Activated T-cell treated with anti-CD3 and anti-CD28 coated beads for 1 hour (primary cell): ENCODE measurements at places on chromosomes 2 and 18.

GRCh38 chr2:42296226-42296625, 64.8 kb downstream of the COX7A2L start:
- no peak for DNase-seq

DNA sequence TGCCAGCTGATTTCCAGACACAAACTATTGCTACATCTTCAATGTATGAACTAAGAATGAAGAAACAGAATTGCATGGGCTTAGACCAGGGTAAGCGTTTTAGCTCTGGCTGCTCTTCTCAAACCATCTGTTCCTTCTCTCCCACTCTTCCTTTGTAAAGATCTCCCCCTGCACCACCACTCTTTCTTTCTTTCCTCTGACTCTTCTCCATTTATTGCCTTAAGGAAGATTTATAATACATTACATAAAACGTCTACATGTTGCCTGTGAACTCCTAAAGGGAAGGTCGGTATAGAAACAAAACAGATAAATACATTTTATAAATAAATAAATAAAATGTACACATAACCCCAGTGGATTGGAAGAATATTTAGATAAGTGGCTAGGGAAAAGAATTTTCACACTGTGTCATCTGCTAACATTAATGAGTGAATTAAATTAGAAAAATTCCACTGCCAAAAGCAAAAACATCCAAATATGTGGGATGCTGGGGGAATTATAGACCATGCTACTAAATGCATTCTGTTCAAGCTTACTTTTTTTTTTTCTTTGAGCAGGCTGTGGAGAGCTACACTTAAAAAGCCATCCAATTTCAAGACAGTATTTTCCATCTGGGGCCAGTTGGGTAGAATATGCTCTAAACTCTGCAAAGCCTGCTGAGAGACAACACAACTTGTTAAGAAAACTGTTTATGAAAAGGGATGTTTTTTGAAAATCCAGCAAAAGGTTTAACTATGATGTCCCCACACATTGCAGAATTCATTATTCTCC, 41.5 kb downstream of the NCKAP5 start:
- no peak for DNase-seq

DNA sequence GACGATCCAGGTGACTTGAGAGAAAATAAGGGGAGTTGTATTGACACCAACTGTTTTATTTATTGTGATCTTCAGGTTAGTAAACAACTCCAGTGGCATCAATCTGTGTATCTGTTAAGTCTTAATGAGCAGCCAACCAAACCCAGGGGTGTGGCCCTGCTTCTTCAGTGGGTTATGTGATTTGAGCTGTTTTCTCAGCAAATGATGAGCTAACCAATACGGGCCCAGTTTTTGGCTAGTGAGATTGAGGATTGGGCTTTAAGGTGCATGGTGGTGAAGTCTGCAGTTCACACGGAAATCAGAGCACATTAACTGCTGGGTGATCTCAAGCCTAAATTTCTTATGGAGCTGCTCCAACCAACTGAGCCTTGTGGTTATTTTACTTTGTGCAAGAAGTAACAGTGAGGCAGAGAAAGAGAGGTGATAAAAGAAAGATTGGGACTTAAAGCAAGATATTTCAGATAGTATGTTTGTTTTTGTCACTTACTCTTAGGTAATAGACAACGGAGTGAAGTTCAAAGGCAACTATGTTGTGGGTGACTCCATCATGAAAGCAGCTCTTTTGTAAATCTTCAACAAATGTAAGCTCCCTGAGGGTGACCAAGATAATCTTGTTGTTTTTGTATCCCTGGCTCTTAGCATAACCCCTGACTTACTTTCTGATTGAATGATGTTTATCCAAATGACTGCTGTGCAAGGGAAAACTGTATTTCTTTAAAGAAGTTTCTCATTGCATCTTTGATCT, 2.4 kb downstream of the MTCL1 start:
- no peak for DNase-seq

- no peak for DNase-seq
Observed at GRCh38 chr2:2265747-2266279, 65.3 kb downstream of the MYT1L start.

- DNase-seq = no peak
Observed at GRCh38 chr2:177261116-177262060, 3.1 kb downstream of the NFE2L2 start.

DNA sequence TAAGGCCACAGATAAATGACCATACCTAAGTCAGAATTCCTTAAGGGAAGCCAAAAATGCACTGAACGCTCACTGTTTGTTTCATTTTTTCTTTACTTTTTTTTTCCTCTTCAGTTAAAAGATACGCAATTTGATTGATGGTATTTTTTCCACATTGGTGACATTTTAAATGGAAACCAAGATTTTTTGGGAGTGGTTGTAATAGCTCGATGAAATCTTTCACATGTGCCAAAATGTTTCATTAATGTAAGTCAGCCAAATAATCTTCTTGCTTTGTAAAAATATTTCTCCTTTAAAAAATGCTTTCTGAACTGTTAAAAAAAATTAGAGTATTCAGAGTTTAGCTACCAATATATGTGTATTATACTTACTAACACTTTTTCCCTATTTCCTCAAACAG, 339.8 kb downstream of the ZEB2 start:
- DNase-seq = no peak

- no peak for DNase-seq
Observed at GRCh38 chr18:58024139-58024538, 19.9 kb upstream of the NEDD4L start.

- DNase-seq = no peak
Observed at GRCh38 chr2:120739438-120740090, 3.9 kb downstream of the GLI2 start.

GRCh38 chr18:79763407-79763806, 34.3 kb upstream of the KCNG2 start:
- no peak for DNase-seq

GRCh38 chr2:133412694-133413093, 155.6 kb downstream of the NCKAP5 start:
- no peak for DNase-seq

DNA sequence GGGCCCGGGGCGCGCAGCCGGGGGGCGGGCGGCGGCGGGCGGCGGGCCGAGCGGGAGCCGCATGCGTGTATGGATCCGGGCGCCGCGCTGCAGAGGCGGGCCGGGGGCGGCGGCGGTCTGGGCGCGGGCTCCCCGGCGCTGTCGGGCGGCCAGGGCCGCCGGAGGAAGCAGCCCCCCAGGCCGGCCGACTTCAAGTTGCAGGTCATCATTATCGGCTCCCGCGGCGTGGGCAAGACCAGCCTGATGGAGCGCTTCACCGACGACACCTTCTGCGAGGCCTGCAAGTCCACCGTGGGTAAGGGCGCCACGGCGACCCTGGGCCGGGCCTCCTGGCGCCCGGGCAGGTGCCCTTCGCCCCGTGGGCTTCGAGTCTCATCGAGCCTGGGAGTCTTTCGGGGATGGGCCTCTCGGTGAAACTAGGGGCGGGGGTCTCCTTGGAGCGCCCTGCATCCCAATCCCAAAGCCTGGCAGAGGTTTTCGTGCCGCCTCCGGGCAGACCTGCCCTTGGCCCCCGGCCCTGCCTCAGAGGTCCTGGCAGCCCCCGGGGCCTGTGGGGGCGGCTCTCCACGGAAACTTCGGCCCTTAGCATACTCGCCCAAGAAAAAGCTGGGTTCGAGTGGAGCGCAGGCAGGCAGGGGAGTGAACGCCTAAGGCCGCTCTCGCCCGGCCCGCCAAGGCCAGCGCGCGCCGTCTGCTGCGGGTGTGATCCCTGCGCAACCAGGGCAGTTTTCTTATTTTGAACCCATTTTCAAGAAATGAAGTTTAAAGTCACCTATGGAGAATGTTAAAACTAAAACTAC, 622 bp downstream of the RAB12 start:
- DNase-seq = no peak

GRCh38 chr2:226600184-226600583, 199.4 kb downstream of the IRS1 start:
- DNase-seq = no peak

- no peak for DNase-seq
Observed at GRCh38 chr2:196384729-196385128, 213.4 kb upstream of the STK17B start.

DNA sequence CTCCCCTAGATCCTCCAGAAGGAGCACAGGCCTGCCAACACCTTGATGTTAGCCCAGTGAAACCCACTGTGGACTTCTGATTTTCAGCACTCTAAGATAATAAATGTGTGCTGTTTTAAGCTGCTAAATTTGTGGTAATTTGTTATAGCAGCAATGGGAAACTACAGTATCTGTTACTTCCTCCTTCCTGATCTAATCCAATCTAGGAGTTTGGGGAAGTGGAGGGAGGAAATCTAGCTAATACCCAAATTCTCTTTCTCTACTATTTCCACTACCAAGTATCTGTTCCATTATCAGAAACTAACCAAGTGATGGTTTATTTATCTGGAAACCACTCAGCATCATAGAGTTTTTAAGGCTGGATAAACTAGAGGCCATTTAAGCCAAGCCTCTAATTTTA, 64.9 kb downstream of the AFF3 start:
- DNase-seq = no peak

- no peak for DNase-seq
Observed at GRCh38 chr2:134395779-134396178, 141.9 kb downstream of the MGAT5 start.

- no peak for DNase-seq
Observed at GRCh38 chr2:169320561-169320960, 41.8 kb downstream of the LRP2 start.

DNA sequence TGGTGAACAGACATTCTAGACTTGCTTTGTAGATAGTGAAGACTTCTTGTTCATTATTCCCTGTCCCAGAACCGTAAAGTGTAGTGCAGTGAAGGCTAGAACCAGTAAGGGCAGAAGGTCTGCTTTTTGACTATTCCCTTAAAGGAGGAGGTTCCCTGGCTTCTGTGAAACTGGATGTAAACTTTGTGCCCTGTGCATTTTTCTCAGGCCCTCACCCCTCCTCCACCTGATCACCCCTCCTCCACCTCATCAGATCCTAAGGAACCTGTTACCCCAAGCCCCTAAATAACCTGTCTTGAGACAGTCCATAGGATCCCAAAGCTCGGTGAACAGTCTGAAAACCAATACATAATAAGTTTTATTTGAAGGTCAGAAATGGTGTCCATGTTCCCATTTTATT, 33.7 kb downstream of the SFT2D3 start:
- DNase-seq = no peak

GRCh38 chr2:48589170-48589767, 28.4 kb upstream of the GTF2A1L start:
- no peak for DNase-seq

GRCh38 chr18:77022556-77022955, 110.0 kb downstream of the MBP start:
- DNase-seq = no peak

GRCh38 chr2:105886029-105886454, 141.3 kb downstream of the NCK2 start:
- DNase-seq = no peak

- DNase-seq = no peak
Observed at GRCh38 chr2:73376681-73377080, 9.0 kb upstream of the ALMS1 start.

- no peak for DNase-seq
Observed at GRCh38 chr2:2182551-2183071, 148.5 kb downstream of the MYT1L start.

GRCh38 chr2:38178556-38179419, 102.8 kb upstream of the CYP1B1 start:
- DNase-seq = no peak

GRCh38 chr2:185347445-185347844, 391.2 kb upstream of the FSIP2 start:
- no peak for DNase-seq

DNA sequence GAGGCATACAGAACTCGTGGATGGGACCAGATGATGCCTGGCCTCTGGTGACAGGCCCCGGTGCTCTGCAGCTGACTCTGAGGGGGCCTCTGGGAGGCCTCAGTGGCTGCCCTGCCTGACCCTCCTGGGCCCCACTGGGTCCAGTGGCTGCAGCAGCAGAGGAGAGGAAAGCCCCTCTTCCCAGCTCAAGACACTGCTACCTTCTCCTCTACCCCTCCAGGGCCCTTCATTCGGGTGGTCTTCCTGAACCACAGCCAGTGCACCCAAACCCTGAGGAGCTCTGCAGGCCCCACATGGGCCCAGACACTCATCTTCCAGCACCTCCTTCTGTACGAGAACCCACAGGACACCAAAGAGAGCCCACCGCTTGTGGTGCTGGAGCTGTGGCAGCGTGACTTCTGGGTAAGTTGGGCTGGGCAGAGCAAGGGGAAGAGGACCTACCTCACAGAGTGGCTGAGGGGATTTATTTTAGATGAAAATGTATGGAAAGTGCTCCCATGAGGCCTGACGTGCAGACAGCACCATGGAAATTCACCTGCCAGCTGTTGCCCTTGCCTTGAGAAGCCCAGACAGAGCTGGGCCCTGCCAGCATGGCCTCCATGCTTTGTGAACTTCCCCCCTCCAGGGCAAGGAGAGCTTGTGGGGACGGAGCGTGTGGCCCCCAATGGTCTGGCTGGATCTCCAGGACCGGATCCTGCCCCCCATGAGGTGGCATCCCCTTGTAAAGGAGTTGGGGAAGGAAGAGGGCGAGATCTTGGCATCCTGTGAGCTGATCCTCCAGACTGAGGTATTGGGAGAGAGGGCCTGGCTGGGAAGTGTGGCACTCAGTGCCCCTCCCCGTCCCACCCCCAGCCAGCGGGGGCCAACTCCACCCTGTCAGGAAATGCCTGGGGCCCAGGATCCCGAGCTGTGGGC, 46.3 kb downstream of the LMAN2L start:
- DNase-seq = no peak

- DNase-seq = no peak
Observed at GRCh38 chr18:49565612-49566011, 3.8 kb downstream of the LIPG start.

DNA sequence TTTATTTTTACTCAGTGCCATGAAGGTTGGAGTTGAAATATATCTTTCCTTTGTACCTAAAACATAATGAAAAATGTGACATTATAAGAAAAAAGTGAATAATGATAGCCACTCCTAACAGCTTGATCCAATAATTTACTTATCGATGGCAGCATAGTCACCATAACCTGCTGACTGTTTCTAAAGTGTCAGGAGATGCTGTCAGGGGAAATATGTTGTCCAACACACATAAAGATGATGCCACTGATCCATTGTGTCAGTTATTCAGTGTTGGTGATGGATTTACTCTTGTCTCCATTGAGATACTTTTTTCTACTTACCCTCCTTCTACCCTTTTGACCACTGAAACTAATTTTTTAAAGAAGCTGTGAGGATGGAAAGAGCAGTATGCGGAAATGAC, 1006.9 kb upstream of the TMEFF2 start:
- DNase-seq = no peak
